ENCODE measurements at places on chromosomes 3 and 15.

- no peak for DNase-seq
These were observed 148.8 kb upstream of the TBL1XR1 start for GRCh38 chr3:177345973-177346503.

DNA sequence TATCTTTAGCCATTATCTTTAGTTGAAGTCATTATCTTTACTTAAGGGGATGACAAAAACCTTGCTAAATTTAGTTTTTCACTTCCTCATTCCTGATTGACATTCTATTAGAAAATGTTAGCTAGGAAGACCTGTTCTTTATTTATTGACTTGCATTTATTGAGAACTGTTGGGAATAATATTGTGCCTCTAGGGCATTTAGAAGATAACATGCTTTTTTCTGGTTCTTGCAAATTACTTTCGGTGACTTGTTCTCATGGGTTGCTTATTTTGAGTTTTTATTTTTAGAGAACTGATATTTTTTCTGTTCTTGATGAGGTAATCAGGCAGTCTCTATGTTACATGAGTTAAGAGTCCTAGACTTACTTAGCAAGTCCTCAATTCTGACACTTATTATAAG, 48.3 kb upstream of the CTDSPL start:
- DNase-seq: no peak

DNA sequence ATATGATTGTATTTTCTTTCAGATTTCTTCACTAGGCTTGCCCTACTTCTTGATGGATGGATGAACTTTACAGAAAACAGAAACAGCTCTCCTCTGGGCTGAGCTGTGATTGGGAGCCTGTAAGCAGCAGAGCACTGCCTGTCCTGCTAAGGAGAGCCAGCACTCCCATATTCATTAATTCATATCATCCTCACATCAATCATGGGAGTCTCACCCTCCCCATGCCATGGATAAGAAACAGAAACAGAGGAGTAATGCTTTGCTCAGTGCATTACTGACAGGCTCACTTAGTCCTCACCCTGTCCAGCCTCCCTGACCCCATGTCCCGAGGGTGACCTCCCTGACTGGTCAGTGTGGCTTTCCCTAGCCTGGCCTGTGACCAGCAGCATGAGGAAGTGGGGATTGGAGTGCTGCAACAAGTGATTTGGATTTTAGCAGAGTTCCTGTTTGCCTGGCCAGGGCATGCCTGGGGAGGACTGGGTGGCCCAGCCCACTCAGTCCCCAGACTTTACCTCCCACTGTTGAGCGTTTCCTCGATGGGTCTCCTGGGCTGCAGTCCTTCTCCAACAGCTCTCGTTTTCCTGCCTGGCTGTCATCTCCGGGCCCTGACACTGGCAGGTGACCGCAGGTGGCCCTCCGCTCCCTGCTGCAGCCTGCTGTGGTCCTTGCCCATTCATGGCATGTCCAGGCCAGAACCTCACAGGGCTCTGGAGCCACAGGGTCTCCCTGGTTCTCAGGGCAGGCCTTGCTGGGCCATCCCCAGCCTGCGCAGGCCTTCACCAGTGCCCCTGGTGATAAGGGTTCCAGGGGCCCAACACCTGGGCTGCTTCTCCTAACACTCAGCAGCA, 1.3 kb upstream of the TMIE start:
- DNase-seq: no peak

DNA sequence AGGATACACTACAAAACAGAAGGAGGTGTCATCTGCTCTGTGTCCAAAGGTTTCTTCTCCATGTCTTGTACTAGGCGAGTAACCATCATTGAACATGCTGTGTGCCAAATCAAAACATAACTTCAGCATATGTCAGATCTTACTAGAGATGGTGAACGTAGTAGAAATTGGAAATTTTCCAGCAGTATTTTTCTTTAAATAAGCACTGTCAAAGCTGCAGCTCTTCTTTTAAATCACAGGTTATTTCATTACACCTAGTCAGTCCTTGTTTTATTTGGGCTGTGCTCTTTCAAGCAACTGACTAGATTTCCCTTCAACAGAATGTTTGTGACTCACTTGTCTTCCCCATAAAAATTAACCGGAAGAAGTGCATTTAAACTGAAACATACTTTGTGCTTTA, 46.5 kb downstream of the MSL2 start:
- no peak for DNase-seq

DNA sequence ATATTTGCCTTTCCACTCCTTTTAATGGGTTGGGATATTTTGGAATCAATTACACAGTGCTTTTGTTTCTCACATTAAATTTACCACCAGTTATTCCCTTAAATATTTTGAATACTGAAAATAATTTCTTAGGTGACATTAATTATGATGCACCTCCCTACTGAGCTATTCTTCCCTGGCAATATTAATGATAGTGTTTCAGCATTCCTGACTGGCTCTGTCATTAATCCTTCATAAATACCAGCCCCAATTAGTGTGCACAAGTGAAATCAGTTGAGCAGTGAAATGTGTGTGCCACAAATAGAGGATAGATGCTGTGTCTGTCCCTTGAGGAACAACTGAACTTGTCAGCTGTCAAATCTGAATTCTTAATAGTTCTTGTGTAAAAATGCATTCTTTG, 304.0 kb downstream of the CACNA2D3 start:
- no peak for DNase-seq
